CD4-positive, alpha-beta T cell treated with Interleukin-6 for 4 hours (primary cell): ENCODE measurements at places on chromosomes 4 and X.

DNA sequence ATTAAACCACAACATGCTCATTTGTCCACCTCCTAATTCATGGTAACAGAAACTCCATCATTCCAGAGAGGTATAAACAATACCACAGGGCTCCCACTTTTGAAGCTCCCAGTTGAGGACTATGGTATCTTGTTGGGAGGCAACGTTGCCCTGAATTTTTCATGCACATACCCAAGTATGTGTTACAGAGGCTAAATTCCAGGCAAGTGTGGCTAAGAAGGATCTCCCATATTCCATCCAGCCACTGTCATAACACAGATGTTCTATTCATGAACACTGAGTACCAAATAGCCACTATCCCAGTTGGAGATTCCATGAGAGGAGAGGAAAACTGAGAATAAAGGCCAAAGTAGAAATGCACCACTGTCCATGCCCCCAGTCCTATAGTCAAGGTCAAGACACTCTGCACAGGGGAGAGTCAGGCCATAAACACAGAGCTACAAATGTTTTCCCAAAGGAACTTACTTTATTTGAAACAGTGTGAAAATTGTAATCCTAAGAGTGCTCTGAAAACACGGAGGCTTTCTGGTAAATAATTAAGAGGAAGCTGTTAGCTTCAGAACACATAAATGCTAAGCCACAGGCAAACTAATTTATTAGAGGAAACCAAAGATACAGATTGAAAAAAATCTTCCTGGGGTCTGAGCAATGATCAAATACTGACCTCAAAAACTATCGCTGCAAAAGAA, 42.4 kb upstream of the TMPRSS11B start:
- DNase-seq, result no peak

DNA sequence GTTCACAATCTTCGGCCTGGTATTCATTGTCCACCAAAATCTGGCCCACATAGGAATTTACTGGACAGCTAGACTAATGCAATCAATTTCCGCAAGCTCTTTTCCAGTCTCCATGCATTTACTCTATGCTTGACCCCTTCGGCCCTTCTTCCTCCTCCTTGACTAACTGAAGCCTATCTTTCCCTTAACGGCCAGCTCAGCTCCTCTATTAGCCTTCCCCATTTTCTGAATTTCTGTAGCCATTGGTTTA, 1.2 kb upstream of the PHKA2 start:
- no peak for DNase-seq

GRCh38 chrX:154378059-154378798, 866 bp upstream of the EMD start:
- peak; percentile 47 for DNase-seq

DNA sequence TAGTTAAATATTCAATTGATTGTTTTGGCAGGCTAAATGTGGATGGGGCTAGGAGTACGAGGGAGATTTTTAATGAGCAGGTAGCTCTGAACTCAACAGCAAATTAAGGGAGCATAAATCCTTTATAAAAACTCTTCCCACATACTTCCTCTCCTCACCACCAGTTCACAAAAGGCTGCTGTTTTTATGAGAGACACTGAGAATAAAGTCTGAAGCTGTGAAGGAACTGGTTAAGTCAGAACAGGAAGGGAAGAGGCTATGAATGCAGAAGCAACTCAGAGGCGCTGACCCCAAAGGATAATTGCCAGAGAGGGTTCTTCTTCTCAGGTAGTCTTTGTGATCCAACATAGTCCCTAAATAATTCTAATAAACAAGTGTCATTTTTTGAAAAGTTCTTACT, 406.1 kb downstream of the GPM6A start:
- no peak for DNase-seq

- no peak for DNase-seq
Measured at GRCh38 chrX:154517101-154517781, 1.2 kb upstream of the FAM3A start.

DNA sequence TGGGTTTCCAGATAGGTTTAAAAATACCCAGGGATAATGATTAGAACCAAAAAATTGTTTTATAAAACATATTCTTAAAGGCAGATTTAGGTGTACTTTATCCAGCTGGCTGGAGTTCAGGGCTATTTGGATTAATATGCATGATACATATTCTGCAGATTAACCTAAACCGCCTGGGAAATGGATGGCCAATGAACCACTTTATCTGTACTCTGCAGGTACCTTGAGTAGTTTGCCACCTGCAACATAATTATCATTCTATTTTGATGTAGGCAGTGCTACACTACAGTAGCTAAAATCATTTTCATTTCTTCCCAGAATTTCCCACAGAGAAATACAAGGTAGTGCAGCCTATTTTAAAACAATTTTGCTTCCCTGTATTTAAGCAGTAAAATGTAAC, 683.2 kb upstream of the GNPDA2 start:
- no peak for DNase-seq

- no peak for DNase-seq
Measured at GRCh38 chrX:109384699-109385098, 97.2 kb downstream of the GUCY2F start.

GRCh38 chrX:805103-805670, 174.6 kb downstream of the SHOX start:
- no peak for DNase-seq

DNA sequence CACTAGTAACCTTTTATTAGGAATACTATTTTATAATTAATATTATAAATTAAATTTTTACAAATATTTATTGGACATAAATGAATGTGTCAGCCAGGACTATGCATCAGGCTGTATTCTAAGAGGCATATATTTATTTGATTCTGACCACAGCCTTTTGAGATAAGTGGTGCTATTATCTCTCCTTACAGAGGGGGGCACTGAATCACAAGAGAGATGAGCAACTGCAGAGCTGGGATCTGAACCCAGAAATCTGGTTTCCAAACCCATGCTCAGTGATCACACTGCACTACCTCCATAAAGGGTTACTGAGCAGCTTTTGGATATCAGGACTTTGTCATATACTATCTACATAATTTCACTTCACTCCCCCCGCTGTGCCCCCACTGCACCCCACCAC, 322.0 kb downstream of the TMA16 start:
- DNase-seq, result no peak

- no peak for DNase-seq
Measured at GRCh38 chr4:84799318-84799717, 167.2 kb downstream of the WDFY3 start.

DNA sequence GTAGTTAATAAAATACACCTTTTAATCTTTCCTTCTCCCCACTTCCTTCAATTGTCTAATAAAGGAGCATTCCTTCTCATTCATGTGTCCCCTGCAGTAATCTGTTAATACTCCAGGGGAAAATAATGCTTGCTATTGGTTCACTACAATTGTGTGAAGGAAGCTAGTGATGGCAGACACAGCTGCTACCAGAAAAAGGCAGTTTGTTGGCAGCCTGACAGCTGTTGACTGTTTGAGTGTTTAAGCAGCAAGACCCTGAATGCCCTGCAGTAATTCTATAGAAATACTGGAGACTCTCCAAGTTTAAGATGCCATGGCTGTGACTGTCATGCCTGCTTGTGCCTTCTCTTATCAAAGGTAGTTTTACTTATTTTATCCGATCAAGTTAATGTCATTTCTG, 359.5 kb downstream of the C4orf33 start:
- no peak for DNase-seq

GRCh38 chrX:141936080-141936479, 32.4 kb downstream of the MAGEC1 start:
- DNase-seq, result no peak

GRCh38 chr4:66404141-66404540, 733.9 kb upstream of the EPHA5 start:
- no peak for DNase-seq

- DNase-seq, result no peak
Measured at GRCh38 chr4:4299006-4299405, 9.0 kb downstream of the ZBTB49 start.

- no peak for DNase-seq
Measured at GRCh38 chr4:56772134-56772533, 49.4 kb downstream of the SPINK2 start.

DNA sequence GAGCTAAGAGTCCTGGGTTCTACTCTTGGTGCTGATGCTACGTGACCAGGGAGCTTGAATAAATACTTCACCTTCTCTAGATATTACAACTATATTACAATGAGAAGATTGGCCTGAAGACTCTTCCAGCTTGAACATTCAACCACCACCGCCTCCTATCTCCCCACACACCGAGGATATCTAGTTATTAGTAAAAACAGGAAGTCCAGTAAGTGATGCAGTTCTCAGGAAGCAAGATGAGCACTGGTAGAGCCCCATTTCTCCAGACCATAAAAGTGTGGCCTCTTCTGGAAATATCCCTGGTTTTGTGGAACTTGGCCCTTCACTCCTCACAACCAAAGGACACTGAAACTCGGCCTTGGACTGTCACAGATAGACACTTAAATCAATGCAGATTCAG, 18.5 kb downstream of the PJA1 start:
- DNase-seq, result no peak

DNA sequence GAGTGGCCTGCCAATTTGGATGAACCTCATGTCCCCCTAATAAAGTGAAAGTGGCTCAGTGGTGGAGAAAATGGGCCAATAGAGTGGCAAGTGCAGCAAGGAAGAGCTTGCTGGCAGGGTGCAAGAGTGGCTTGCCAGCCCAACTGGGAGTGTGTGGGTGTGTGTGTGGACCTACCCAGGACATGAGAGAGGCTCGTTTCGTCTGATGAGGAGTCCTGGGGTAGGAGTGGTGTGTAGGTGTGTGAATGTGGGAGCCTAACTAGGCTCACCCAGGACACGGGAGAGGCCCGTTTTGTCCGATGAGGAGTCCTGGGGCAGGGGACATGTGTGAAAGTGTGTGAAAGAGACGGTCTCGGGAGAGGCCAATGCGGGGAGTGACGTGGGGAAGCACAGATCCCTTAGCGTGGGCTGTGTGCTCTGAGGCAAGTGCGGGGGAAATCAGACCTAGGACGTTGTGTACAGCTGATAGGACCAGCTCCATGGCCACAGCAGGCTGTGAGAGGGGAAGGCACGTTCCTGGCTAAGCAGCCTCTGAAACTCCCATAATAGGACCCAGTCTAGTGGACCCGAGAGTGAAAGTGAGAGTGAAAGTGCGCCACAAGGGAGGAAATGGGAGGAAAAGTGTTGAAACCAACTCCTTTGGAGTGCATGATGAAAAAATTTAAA, 5.3 kb downstream of the GAGE10 start:
- peak; percentile 51 for DNase-seq

- DNase-seq, result no peak
Measured at GRCh38 chrX:53261355-53261972, 19.9 kb downstream of the IQSEC2 start.

- DNase-seq, result peak; percentile 26
Measured at GRCh38 chrX:136762820-136763452, 17.8 kb downstream of the ARHGEF6 start.

- DNase-seq, result no peak
Measured at GRCh38 chr4:25860586-25861279, 2.1 kb downstream of the SEL1L3 start.

DNA sequence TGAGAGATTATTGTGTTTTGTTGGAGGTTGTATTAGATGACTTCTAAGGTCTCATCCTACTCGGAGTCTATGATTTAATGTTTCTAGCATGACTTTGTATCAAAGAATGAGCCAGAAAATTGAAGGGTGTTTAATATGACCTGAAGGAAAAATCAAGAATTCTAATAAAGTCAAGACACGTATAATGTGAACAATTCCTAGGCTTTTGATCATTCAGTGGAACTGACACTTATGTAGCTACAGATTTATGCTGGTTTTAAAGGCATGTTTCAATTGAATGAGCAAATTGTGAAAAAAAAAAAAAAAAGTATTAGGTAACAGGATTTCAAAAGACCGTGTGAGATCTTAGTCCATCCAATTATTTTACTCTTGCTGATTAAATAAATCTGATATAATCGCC, 64.9 kb downstream of the GRID2 start:
- no peak for DNase-seq

GRCh38 chr4:38509551-38509950, 154.4 kb upstream of the KLF3 start:
- DNase-seq, result peak; percentile 64

- no peak for DNase-seq
Measured at GRCh38 chr4:1218634-1219565, 30.0 kb downstream of the CTBP1 start.

- no peak for DNase-seq
Measured at GRCh38 chr4:118866442-118866841, 22.2 kb upstream of the SYNPO2 start.

GRCh38 chrX:81195712-81196111, 6.0 kb downstream of the HMGN5 start:
- peak; percentile 68 for DNase-seq

- no peak for DNase-seq
Measured at GRCh38 chr4:27638163-27638915, 777.7 kb downstream of the STIM2 start.

- no peak for DNase-seq
Measured at GRCh38 chrX:16610121-16610621, 39.8 kb upstream of the S100G start.

- DNase-seq, result no peak
Measured at GRCh38 chrX:133580625-133581024, 165.3 kb upstream of the GPC4 start.

- DNase-seq, result peak; percentile 26
Measured at GRCh38 chrX:11760958-11761357, 2.9 kb downstream of the MSL3 start.

- DNase-seq, result peak; percentile 8
Measured at GRCh38 chrX:44945736-44946135, 72.7 kb downstream of the KDM6A start.

DNA sequence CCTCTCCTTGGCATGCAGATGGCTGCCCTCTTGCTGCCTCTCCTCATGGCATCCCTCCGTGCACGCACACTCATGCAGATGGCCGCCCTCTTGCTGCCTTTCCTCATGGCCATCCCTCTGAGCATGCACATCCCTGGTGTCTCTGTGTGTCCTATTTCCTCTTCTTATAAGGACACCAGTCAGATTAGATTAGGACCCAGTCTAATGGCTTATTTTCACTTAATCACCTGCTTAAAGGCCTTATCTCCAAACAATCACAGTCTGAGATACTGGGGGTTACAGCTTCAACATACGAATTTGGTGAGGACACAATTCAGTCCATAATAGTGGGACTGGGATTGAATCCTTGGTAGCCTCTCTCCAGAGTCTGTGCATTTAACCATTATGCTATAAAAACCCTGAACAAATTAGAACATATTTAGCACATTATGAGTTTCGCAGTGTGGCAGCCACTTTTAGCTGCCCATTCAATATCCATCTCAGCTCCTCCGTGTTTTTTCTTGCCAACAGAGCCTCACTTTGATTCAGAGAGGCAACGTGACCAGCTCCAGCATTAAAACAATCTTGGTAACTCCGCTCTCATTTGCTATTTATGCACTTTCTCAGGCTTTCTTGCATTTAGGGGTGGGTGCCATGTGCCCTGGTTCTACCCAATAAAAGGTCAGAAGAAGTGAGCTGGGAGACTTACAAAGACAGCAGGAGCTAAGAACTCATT, 26.2 kb upstream of the TMEM150C start:
- no peak for DNase-seq

DNA sequence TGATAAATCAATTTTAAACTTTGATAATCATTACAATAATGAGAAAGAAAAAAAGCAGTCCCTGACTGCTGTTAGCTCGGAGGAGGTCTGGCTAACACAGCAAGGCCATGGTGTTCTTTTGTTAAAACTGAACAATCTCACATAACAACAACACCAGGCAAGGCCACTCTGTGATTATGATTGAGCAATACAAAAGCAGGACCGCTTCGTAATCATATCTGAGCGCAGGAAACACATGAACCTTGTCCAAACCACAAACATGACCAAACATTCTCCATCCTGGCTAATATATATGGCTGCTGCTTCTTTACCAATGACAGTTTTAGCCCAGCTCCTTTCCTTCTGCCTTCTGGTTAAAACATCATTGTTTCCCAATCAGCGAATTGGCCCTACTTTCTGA, 76.8 kb upstream of the DDX53 start:
- no peak for DNase-seq
